ENCODE measurements at places on chromosomes 7 and 10. TPM values are rescaled to one million over a fixed set of nuclear protein-coding genes. Genes with fewer than 3 reads are reported as not detected.

The ALKBH4 gene
- total RNA-seq = 10.2 TPM

The SPDYE9 gene
- total RNA-seq = not detected

The NUTM2E gene
- total RNA-seq = 0.31 TPM

The UCN3 gene
- total RNA-seq = 0.28 TPM

The HNRNPF gene
- total RNA-seq = 221 TPM

The GPER1 gene
- total RNA-seq = 7.7 TPM

The HDAC9 gene
- total RNA-seq = 41.0 TPM

DNA sequence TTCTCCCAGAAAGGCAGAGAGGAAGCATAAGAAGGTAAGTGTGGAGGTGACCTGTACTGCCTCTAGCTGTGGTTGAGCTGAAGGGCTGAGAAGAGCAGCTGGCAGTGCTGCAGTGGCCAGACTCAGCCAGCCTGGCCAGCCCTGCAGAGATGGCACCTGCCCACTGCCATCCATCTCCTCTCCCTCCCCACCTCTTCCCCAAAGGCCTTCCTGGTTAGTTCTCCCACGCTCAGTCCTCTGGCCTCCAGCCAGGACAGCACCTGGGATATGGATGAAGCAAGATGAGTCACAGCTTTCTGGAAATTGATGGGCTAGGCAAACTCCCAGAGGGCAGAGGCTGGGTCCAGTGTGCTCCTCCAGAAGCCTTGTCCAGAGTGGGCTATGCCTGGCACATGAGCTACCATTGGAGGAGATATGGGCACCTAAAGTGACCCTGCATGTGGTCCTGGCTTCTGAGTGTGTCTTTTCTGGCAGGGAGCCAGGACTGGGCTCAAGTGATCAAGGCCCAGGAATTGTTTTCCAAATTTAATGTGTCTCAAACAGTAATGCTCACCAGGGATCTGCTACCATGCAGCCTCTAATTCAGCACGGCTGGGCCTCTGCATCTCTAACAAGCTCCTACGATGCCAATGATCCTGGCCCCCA lies 81.0 kb upstream of the CACUL1 start:
- H3K4me1 ChIP-seq = no peaks in the 10 kb centered on the region
- no peaks in the 10 kb centered on the region for H3K27me3 ChIP-seq
- no peaks in the 10 kb centered on the region for H3K36me3 ChIP-seq
- H3K27ac ChIP-seq = no peak overlapping the region
- no peak for DNase-seq
- H3K4me3 ChIP-seq = no peak overlapping the region

- H3K4me1 ChIP-seq = no peaks in the 10 kb centered on the region
- H3K27ac ChIP-seq = no peak overlapping the region
- H3K36me3 ChIP-seq = peaks cover 4% of the 10 kb centered on the region
- no peak overlapping the region for H3K4me3 ChIP-seq
Observed at GRCh38 chr7:44431091-44431608, 59.3 kb downstream of the NUDCD3 start.

DNA sequence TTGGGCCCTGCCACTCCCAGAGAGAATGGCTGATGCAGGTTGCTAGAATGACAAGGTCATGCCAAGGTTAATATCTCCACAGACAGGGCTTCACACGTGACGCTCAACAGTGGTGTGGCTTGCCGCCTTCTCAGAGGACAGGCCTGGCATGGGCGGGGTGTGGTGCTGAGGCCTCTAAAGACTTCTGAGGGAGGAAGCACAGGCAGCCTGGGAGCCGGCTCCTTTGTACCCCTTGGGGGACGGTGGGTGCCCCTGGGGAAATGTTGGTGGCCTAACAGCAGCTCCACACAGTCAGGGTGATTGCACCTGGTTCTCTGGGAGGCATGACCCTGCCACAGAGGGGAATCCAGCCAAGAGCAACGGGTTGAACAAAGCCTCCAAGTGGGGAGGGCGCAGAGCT lies 115.1 kb downstream of the PKD1L1 start:
- no peaks in the 10 kb centered on the region for H3K27me3 ChIP-seq
- H3K4me3 ChIP-seq = no peak overlapping the region
- no peaks in the 10 kb centered on the region for H3K4me1 ChIP-seq
- no peak overlapping the region for H3K27ac ChIP-seq
- DNase-seq = no peak

DNA sequence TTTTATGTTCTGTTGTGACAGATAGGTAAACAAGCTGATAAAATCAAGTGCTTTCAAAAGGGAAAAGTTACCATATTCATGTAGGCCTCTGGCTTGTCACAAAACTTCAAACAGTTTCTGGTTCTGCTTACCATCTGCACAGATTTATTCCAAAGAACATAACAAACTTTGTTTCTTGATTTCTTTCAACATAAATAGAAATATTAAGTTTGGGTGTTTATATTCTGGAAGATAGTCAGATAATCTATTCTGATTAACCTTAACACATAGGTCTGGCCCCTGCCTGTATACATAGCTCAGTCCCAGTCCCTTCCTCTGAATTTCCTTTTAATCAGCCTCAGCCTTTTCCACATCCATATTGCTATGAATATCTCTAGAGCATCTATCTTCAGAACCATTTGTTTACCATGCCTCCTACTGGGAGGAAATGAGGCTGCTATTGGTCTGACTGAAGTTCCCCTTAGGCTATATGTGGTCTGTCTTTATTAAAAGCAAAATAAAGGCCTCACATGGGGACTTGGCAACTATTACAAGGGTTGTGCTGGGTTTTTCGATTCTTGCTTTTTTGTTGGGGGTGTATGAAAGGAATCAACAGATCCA lies 319.0 kb downstream of the HPSE2 start:
- H3K27me3 ChIP-seq = no peaks in the 10 kb centered on the region
- no peaks in the 10 kb centered on the region for H3K36me3 ChIP-seq
- peaks cover 18% of the 10 kb centered on the region for H3K4me1 ChIP-seq
- H3K27ac ChIP-seq = no peak overlapping the region
- DNase-seq = peak; percentile 87
- H3K4me3 ChIP-seq = no peak overlapping the region

DNA sequence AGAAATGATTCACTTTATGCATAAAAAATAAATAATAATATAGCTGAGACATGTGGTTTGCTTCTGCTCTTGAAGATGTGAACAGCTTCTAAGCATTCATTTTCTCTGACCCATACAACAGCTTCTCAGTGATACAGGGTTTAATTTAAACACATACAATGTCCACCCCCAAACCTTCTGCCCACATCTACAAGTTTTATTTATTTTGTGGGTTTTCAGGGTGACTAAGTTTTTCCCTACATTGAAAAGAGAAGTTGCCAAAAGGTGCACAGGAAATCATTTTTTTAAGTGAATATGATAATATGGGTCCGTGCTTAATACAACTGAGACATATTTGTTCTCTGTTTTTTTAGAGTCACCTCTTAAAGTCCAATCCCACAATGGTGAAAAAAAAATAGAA lies 17.2 kb downstream of the INHBA start:
- no peaks in the 10 kb centered on the region for H3K36me3 ChIP-seq
- H3K4me3 ChIP-seq = no peak overlapping the region
- no peak overlapping the region for H3K27ac ChIP-seq
- H3K27me3 ChIP-seq = no peaks in the 10 kb centered on the region
- DNase-seq = no peak
- H3K4me1 ChIP-seq = no peaks in the 10 kb centered on the region

DNA sequence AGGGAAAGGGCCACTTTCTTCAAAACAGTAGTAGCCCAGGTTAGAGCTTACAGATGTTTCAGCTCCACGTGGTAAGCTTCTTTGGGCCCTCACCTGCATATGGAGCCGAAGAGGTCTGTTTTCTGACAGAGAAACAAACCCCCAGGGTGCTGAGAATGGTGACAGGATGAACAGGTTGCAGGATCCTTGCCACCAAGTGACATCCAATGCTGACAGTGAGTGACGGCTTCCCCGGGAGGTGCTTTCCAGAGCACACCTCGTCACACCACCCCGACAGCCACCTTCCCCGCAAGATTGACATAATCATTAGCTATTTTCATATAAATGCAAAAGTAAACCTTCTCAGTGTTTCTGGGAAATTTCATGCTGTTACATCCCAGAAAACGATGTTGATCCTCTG lies 109.3 kb upstream of the BTBD16 start:
- peaks cover 10% of the 10 kb centered on the region for H3K4me1 ChIP-seq
- H3K36me3 ChIP-seq = no peaks in the 10 kb centered on the region
- no peak for DNase-seq
- H3K27ac ChIP-seq = no peak overlapping the region
- peaks cover 14% of the 10 kb centered on the region for H3K27me3 ChIP-seq
- no peak overlapping the region for H3K4me3 ChIP-seq

- H3K27ac ChIP-seq = no peak overlapping the region
- H3K27me3 ChIP-seq = peaks cover 7% of the 10 kb centered on the region
- DNase-seq = no peak
- H3K4me3 ChIP-seq = no peak overlapping the region
- peaks cover 5% of the 10 kb centered on the region for H3K36me3 ChIP-seq
Observed at GRCh38 chr10:127197154-127197432, 702 bp upstream of the INSYN2A start.

GRCh38 chr10:125633517-125633999 lies 49.4 kb downstream of the TEX36 start:
- DNase-seq = no peak
- no peaks in the 10 kb centered on the region for H3K4me1 ChIP-seq
- no peaks in the 10 kb centered on the region for H3K36me3 ChIP-seq
- H3K4me3 ChIP-seq = no peak overlapping the region
- H3K27ac ChIP-seq = no peak overlapping the region

GRCh38 chr10:63283093-63283492 lies 150.0 kb downstream of the NRBF2 start:
- no peaks in the 10 kb centered on the region for H3K27me3 ChIP-seq
- peaks cover 5% of the 10 kb centered on the region for H3K4me1 ChIP-seq
- no peak for DNase-seq
- no peaks in the 10 kb centered on the region for H3K36me3 ChIP-seq
- H3K4me3 ChIP-seq = no peak overlapping the region

DNA sequence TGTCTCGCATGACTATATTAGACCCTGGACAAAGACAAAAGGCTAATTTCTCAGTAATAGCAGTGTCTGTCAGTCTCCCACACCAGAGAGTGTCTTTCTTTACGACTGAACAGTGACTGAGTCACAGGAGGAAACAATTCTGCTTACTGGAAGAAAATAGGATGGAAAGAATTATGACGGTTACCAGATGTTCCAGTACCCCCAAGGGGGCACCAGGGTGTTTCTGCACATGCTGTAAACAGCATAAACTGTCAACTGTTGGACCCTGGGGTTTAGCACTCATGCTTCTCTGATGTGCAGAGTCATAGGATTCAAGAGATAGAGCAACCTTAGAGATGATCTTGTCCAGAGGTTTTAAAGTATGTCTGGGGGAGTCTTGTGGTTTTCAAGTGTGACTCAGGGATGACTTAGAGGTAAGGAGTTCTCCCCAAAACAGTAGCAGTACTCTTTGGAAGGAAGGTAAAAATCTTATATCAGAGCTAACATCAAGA lies 291.7 kb downstream of the THSD7A start:
- H3K4me1 ChIP-seq = peaks cover 12% of the 10 kb centered on the region
- H3K27ac ChIP-seq = no peak overlapping the region
- H3K36me3 ChIP-seq = no peaks in the 10 kb centered on the region
- H3K27me3 ChIP-seq = no peaks in the 10 kb centered on the region
- no peak overlapping the region for H3K4me3 ChIP-seq

DNA sequence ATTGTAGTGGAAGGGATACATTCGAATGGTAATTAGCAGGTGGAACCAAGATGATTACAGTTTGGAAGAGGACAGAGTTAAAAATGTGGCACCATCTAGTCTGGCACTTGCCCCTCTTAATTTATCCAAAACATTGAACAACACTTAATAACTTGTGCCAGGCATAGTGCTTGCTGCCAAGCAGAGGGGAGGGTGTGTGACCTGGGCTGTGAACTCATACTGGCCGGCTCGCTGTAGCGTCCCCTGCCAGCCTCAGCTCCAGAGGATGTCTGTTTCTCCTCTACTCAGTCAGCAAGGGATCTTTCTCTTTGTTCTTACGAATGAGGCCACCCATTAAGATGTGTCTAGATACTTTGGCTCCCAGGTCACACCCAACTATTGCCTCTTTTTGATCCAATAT lies 179.4 kb upstream of the INHBA start:
- no peaks in the 10 kb centered on the region for H3K4me1 ChIP-seq
- H3K27ac ChIP-seq = peak overlapping the region; percentile 80
- H3K27me3 ChIP-seq = no peaks in the 10 kb centered on the region
- H3K4me3 ChIP-seq = no peak overlapping the region
- no peaks in the 10 kb centered on the region for H3K36me3 ChIP-seq

GRCh38 chr10:125788156-125789034 lies 12.8 kb upstream of the MMP21 start:
- H3K4me1 ChIP-seq = no peaks in the 10 kb centered on the region
- no peak overlapping the region for H3K27ac ChIP-seq
- no peak for DNase-seq
- H3K36me3 ChIP-seq = peaks cover 24% of the 10 kb centered on the region
- H3K27me3 ChIP-seq = no peaks in the 10 kb centered on the region
- H3K4me3 ChIP-seq = no peak overlapping the region

DNA sequence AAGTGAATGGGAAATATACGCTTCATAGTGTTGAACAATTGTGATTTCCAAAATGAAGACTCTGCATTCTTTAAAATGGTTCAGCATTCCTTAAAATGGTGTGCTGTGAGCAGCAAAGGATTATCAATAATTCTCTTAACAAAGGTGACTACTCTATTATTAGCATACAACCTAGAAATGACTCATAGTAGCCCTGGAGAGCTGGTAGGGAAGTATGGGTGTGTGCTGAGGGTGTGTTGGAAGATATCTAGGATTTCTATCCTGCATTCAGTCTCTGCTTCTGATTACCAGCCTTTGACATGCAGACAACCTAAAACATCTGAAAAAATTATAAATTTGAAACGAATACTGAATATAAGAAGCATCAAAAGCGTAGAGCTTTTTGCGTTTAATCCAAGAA lies 72.5 kb downstream of the SEMA3D start:
- DNase-seq = no peak
- H3K4me1 ChIP-seq = no peaks in the 10 kb centered on the region
- H3K27me3 ChIP-seq = no peaks in the 10 kb centered on the region
- H3K27ac ChIP-seq = no peak overlapping the region

DNA sequence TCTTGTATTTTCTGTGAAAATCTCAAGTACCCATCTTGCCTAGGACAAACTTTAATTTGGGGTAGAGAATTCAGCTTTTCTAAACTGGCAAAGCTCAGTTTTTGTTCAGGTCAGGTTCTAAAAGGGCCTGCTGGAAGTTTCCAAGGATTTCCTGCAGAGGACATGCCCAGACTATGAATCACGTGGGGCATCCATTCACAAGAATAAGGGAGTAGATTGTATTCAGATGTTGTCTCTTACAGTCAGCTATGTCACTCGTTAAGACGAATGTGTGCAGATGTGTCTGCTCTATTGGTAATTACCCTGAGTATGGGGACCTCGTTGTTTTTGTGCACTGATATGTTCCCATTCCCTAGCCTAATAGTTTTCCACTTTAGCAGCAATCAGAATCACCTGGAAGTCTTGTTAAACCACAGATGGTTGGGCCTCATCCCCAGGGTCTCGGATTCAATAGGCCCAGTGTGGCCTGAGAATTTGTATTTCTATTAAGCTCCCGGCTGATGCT lies 81.0 kb upstream of the ITPRID1 start:
- no peak for DNase-seq
- no peak overlapping the region for H3K4me3 ChIP-seq
- no peaks in the 10 kb centered on the region for H3K27me3 ChIP-seq
- no peaks in the 10 kb centered on the region for H3K36me3 ChIP-seq
- H3K4me1 ChIP-seq = no peaks in the 10 kb centered on the region
- H3K27ac ChIP-seq = no peak overlapping the region

- no peak overlapping the region for H3K4me3 ChIP-seq
- no peaks in the 10 kb centered on the region for H3K27me3 ChIP-seq
- peaks cover 4% of the 10 kb centered on the region for H3K36me3 ChIP-seq
Observed at GRCh38 chr7:27745064-27745583, 5.2 kb downstream of the TAX1BP1 start.

GRCh38 chr10:31581741-31582323 lies 262.8 kb downstream of the ZEB1 start:
- H3K4me3 ChIP-seq = no peak overlapping the region
- no peaks in the 10 kb centered on the region for H3K36me3 ChIP-seq
- DNase-seq = no peak
- H3K4me1 ChIP-seq = no peaks in the 10 kb centered on the region
- no peaks in the 10 kb centered on the region for H3K27me3 ChIP-seq
